Stimulated activated CD4-positive, alpha-beta T cell treated with anti-CD3 and anti-CD28 coated beads, Interleukin-1b, Interleukin-23, amount 100 ng/mL, for 4 hours (primary cell): ENCODE measurements at places on chromosomes 3 and 15.

DNA sequence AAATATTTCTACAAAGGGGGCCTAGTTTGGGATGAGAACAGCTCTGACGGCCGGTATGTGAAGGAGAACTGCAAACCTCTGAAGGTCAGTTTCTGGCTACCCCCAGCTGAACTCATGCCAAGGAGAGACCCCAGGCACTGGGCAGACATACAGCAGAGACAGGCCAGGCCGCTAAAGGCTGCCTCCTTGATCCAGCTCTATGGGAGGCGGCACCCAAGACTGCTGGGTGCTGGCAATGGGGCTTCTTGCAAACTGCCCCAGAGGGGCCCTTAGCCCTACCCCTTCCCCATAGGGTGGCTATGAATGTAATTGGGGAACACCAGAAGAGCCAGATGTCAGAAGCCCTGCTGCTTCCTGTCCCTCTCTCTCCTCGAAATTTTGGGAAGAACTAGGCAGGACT lies 13.3 kb downstream of the CLK3 start:
- no peak for DNase-seq

- DNase-seq = no peak
Measured at GRCh38 chr3:127792541-127793292, 29.6 kb downstream of the MGLL start.

- DNase-seq = no peak
Measured at GRCh38 chr3:62481962-62482361, 108.6 kb upstream of the FEZF2 start.

GRCh38 chr3:186646841-186647240 lies 6.6 kb downstream of the FETUB start:
- no peak for DNase-seq

GRCh38 chr3:178184833-178185232 lies 351.4 kb upstream of the KCNMB2 start:
- DNase-seq = no peak

GRCh38 chr3:64229903-64230302 lies 4.6 kb upstream of the PRICKLE2 start:
- DNase-seq = no peak
